ENCODE measurements at places on chromosomes 6 and 20. TPM values are rescaled to one million over a fixed set of nuclear protein-coding genes. Genes with fewer than 3 reads are reported as not detected.

The FABP7 gene
- total RNA-seq = not detected

The MYT1 gene
- total RNA-seq = not detected

GRCh38 chr20:10478205-10478604 lies 43.1 kb downstream of the SLX4IP start:
- DNase-seq = no peak

- DNase-seq = no peak
These were observed 9.0 kb downstream of the VPS16 start for GRCh38 chr20:2849529-2849928.

DNA sequence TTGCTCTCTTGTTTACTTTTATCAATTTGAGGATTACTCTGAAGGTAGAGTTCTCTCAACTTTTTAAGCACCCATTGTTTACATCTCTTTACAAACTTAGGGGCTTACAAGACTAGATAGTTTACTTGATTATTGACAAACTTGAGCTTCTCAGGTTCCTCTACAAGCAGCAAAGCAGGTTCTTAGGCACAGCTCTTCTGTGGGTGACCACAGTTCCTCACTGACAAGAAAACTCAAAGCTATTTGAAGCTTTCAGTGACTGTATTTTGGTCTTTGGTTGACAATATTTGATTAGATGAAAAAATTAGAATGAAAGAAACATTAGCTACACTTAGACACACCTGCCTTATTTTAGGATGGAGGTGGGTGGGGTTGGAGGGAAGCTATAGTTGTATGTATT lies 327.3 kb upstream of the RUNX2 start:
- no peak for DNase-seq

Data from epithelial cell of proximal tubule (primary cell).